ENCODE measurements at places on chromosomes 11 and 22. TPM values are rescaled to one million over a fixed set of nuclear protein-coding genes. Genes with fewer than 3 reads are reported as not detected.

DNA sequence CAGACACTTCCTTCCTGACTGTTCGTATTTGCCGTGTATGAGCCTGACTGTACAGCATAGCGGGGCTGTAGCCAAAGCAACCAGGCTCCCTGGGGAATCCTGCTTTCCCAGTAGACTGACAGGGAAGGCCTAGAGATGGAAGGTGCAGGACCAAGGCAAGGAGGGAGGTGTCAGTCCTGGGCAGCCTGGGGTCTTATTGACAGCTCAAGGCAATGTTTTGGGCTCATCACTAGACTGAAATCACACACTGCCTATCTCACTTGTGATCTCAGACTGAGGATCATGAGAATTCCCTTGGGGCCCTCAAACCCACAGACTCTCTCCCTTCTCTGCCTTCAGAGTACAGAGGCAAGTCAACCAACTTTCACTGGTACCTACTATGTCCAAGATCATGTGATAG is 346.8 kb upstream of the NARS2 start:
- no peak for DNase-seq

The PRRG4 gene
- total RNA-seq, result 15.8 TPM

The ACR gene
- total RNA-seq, result 1.5 TPM

The OR4A16 gene
- not detected for total RNA-seq

DNA sequence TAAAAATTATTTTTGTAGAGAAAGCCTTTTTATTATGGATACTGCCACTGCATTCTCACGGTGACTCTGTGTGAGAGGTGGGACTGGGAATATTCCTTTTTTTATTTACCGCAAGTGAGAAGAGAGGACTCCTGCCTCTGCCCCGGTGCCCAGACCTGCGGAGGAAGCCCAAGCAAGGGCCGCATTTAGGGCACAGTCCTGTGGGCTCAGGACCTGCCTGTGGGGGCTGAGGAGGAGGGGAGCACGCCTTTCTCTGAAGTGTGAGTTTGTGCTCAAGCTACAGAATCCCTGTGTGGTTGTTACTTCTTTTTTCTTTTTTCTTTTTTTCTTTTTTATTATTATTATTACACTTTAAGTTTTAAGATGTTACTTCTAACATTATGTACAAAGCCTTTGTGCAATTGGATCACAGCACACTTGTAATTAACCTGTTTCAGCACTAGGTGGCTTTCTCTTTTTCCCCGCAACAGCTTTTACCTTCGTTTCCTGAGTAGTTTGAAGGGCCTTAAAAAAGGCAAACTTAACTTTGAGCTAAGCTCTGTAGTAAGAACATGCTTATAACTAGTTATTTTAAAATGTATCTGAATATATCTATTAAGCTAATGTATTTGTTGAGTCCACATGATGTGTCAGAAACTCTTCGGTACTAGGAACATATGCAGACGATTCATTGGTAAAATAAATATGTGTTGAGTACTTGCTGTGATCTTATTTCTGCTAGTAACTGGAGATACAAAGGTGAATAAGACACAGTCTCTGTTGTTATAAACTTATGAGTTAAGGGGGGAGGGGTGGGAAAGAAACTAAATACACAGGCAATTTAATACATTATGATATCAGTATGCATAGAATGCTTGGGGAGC is 18.3 kb downstream of the AMOTL1 start:
- DNase-seq, result no peak

- no peak for DNase-seq
These were observed 15.8 kb upstream of the SIK2 start for GRCh38 chr11:111586388-111586831.

DNA sequence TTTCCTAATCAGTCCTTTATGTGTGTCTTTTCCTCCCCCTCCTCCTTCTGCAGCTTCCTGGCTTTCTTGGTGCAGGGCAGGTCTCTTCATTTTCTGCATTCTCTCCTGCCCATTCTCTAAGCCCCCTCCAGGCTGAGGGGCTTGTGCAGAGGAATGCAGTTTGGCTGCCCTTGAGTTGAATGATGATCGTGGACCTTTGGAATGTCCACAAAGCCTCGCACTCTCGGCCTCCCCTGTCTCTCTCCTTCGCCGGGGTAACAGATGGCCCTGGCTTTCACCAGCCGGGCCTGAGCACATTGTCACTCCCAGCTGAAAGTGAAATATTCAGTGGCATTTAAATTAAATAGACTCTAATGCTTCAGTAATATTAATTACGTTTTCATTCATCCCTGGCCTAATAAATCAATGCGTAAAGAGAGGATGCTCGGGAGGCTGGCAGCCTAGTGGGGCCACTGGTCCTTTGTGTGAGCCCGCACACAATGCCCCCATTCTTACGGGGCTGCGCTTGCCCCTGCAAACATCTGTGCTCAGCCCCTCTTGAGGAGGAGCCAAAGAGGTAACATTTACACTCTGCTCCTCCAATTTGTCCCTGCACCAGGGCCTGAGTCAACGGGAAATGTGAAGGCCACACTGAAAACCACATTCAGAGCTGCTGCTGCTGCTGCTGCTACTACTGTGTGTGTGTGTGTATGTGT is 64.9 kb upstream of the PAX6 start:
- no peak for DNase-seq

DNA sequence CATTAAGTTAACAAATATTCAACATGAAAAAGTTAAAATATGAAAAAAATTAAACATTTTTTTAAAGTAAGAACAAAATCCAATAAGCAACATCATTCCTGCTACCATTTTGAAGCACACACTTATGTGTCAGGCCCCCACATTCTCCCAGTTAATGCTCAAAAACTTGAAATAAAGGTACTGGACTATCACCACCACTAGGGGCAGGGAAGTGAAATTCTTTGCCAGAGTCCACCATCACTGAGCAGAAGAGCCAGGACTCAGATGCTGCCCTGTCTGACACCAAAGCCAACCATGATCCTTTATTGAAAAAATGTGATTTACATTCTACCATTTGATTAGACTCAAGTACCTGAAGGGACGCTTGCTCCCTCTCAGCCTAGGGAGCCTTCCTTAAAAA is 39.1 kb downstream of the PITPNB start:
- no peak for DNase-seq

GRCh38 chr11:116640641-116641402 is 132.0 kb downstream of the BUD13 start:
- DNase-seq, result no peak

The NCR3LG1 gene
- total RNA-seq, result 16.5 TPM

GRCh38 chr11:47394050-47394321 is 14.4 kb upstream of the SLC39A13 start:
- no peak for DNase-seq

DNA sequence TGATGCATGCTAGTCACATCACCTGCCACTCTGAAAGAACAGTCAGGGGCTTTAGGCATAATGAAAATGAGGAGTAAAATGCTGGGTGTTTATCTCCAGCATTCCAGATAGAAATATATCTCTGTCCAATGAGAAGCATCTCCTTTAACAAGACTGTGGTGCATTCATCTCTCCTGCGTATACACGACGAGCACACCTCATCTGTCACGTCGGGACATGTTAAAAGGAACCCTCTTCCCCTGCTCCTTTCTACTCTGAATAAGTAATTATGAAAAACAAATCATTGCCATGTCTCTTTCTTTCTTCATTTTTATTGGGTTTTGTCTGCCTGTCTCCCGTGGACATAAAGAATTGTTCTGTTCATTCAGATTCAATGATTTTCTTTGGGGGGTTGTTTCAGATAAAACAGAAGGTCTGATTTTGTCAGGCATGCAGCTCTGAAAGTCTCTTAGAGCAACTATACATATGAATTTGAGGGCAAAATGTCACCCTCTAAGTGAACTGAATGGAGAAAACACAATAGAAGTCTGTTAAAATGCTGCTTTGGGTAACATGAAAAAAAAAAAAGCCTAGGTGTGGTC is 195.0 kb downstream of the MAML2 start:
- no peak for DNase-seq

The CD81 gene
- 217 TPM for total RNA-seq

DNA sequence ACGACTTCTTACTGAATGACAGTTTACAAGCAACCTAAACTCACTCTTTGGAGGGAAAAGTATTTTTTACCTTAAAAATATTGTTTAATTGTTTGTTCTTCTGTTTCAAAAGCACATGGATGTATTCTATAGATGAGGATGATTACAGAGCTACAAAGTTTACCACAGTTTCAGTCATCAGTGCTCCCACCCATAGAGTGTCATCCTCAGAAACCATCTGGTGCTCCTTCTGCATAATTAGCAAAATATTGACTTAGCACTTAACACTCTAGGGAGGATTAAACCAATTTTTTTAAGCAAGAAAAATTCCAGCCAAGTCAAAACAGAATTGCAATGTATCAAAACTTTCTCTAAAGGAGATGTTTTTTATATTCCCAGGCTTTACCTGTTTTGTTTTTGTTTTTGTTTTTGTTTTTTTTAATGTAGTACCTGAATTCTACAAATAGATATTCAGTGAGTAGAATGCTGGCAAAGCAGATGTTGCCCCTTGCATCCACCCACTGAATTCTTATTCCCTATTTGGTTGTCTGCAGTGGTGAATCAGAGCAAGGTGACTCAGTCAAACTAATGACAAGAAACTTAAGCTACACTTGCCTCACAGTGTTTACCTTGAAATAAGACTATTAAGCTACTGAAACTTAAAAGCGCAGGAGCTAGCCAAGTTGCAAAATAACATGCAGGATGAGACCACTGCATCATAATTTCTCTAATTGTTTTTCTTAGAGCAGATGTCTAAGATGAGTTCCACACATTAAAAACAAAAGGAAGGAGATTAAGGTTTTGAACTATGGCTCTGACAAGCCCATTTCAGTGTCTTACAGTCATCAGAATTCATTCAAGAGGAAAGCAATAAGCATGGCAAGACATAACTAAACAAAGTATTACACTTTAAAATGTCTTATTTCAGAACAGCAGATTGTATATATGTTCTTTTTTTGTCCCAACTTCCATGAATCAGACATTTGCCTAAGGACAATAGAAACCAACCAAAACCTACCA is 155.1 kb upstream of the SOX6 start:
- no peak for DNase-seq

DNA sequence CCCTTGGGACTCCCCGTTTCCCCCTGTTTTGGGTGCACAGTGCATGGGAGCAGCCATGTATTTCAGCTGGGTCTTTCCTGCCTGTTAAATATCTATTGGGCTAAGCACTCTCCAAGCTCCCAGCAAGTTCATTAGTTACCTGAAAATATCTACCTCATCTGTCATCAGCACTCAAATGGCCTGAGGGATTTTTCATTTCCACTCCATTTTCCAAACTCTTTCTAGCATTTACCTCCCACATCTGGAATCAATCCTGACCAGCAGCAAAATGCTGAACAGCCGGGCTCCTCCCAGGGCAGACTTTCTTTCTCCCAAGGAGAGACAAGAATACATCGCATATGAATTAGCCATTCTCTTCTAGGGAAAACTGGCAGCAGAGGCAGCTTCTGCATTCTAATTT is 273.5 kb upstream of the MPPED2 start:
- DNase-seq, result no peak

GRCh38 chr11:27452147-27452546 is 20.4 kb downstream of the LGR4 start:
- DNase-seq, result no peak

DNA sequence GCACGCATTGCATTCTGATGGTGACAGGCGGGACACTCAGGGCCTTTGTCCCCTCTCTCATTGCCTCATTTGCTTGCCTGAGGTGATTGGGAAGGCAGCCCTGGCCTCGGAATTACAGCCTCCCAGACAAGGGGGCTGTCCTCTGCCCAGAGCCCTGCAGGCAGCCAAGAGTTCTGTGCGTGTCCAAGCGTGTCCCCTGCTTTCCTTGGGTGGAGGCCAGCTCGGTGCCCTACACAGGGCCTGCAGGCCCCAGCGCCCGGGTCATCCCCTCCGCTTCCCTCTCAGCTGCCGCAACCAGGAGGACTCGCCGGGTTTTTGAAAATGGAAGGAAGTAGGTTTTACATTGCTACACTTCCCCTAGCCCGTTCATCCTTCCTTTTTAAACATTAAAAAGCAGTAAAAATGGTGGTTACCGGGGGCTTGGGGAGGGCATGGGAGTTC is 1.9 kb downstream of the GRAMD4 start:
- no peak for DNase-seq

The C1QTNF5 gene
- total RNA-seq, result 6.9 TPM

DNA sequence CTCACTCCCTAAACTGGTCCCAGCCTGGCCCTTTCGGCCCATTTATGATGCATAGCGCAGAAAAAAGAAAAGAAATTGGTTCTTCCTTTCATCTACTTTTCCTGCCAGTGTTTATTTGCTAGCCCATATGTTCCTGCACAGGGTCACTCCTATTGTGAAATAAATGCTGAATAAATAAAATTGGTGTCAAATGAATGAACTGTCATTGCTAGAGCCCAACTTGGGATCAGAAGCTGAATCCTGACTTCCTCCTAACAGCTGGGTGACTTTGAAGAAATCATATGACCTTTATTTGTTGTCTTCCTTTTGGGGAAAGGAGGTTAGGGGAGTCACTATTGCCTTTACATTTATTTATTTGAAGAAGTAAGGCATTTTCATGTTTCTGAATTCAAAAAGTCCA is 92.0 kb downstream of the PRR5L start:
- no peak for DNase-seq

The MMP10 gene
- 0.47 TPM for total RNA-seq

The EWSR1 gene
- 192 TPM for total RNA-seq

- peak; percentile 37 for DNase-seq
These were observed 121.3 kb downstream of the APOL5 start for GRCh38 chr22:35838855-35839576.

- DNase-seq, result no peak
These were observed 38.7 kb upstream of the NARS2 start for GRCh38 chr11:78613378-78613813.

- DNase-seq, result no peak
These were observed 58.1 kb downstream of the DDI1 start for GRCh38 chr11:104094576-104094975.
